ENCODE measurements at places on chromosomes 13 and 19.

GRCh38 chr19:55116232-55116858 is 1.1 kb downstream of the PPP1R12C start:
- DNase-seq = peak; percentile 63

DNA sequence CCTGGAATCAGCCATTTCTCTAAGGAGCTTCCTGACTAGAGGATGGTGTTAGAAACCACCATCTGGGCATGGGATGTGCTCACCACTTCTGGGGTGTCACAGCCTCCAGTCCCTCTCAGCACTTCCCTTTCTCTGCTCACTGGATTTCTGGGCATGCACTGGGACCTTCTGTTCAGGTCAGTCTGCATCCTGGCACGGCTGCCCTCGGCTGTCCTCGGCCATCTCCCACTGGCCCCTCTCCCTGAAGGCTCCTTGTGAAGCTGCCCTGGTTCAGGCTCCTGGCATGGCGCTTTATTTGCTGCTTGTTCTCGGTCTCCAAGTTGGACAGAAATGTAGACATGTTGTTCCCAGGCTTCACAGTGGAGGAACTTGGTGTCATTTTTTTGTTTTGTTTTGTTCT is 60.0 kb downstream of the TEX29 start:
- DNase-seq = no peak

DNA sequence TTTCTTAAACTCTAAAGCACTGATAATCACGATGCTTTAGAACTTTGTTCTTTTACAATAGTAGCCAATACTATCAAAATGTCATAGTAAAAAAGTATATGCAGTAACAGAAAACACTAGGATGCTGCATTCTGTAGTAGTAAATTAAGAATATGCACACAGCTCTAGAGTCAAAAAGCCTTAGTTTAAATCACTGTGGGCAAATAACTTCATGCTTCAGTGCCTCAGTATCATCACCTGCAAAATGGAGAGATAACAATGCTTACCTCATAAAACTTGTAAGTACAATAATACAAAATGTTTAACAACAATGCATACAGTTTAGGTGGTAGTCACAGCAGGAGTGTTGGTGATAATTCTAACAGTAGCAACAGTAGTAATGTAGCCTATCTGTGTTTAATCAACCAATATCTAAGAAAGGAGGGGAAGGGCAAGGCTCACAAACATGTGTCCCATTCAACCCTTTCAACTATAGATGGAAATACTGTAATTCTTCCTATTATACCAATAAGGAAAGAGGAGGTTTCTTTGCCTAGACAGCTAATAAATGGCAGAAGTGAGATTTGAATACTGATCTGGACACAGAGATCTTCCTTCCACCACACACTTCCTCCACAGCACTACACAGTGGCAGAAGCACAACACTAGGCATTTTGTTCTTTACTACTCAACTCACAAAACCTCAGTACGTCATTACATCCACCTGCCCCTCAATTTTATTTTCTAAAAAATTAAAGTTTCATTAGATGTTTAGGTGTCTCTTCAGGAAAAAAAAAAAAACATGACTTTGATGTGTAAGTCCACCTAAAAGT is 4.6 kb downstream of the RBM26 start:
- DNase-seq = no peak

GRCh38 chr13:47875201-47875600 is 125.9 kb downstream of the SUCLA2 start:
- no peak for DNase-seq

- DNase-seq = peak; percentile 26
Measured at GRCh38 chr19:45250832-45251451, at the start of gene MARK4. MARK4 (plus strand) TSS chr19:45251271; CDS start chr19:45251589, 318 bp downstream.

DNA sequence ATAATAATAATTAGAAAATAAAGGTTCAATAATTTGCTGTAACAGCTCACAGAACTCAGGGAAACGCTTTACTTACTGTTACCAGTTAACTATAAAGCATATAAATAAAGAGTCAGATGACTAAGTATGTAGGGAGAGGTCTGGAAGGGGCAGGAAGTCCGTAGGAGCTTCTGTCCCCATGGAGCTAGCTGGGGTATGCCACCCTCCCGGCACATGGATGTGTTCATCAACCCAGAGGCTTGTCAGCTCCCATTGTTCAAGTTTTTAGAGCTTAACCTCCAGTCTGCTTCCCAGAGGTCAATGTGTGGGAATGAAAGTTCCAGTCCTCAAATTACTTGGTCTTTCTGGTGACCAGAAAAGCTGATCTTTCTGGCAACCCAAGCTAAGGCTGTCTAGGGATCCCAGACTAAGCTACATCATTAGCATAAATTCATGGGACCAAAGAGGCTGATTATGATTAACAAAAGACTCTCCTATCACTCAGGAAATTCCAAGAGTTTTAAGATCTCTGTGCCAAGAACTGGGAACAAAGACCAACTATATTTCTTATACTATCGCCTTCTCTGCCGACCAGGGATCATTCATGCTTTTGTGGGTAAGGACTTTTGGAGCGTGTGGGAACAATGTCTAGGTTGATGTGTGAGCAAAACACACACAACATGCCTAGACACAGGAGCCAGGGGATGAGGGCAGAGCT is 31.7 kb upstream of the ZNF507 start:
- DNase-seq = no peak

Data from fibroblast of mammary gland (primary cell).